Hepatic stellate cell (primary cell): ENCODE measurements at places on chromosomes 4 and X.
A peak's percentile ranks its signal among the peaks of the same experiment; 100 is the strongest.

- DNase-seq, result peak; percentile 17
These were observed 95.9 kb upstream of the RPS6KA3 start for GRCh38 chrX:20362268-20363267.

DNA sequence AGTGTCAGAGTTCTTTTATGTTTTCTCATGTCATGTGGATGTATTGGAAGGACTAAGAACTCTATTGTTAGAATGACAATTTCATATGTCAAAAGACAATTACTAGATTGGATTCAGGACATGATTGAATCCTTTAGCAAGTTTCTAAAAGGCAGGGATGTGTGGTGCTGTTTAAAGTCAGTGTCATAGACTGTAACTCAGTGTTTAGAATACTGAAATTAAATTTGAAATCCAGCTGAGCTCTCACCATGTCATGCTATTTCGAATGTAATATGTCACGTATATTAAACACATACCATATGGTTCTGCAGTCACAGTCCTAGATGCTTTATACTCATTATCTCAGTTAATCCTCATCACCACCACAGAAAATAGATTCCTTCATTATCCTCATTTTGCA, 7.8 kb downstream of the GUCY1B1 start:
- DNase-seq, result no peak

GRCh38 chrX:154458116-154458953, at the start of gene PLXNA3:
TSS of gene PLXNA3 (plus strand) at chrX:154458281. CDS start at chrX:154460184, 1,903 bp downstream.
- peak; percentile 72 for DNase-seq

- no peak for DNase-seq
These were observed 66.9 kb upstream of the NEIL3 start for GRCh38 chr4:177242651-177243286.

GRCh38 chr4:121551881-121552280, 144.9 kb downstream of the ANXA5 start:
- DNase-seq, result no peak

DNA sequence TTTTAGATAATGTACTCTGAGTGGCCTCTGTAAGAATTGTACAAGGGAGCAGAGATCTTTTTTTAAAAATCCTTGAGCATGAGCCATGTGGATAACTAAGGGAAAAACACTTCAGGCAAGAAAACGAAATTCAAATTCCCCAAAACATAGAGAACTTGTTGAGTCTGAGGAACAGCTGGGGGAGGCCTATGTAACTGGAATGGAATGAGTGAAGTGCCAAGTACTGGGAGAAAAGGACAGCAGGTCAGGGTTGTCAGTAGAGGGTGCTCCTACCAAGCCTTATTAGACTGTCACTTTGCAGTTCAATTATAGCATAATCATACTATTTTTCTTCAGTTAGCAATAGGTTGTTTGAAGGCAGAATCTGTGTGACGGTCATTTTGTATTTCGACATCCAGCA, 135.1 kb downstream of the ARHGAP6 start:
- no peak for DNase-seq

DNA sequence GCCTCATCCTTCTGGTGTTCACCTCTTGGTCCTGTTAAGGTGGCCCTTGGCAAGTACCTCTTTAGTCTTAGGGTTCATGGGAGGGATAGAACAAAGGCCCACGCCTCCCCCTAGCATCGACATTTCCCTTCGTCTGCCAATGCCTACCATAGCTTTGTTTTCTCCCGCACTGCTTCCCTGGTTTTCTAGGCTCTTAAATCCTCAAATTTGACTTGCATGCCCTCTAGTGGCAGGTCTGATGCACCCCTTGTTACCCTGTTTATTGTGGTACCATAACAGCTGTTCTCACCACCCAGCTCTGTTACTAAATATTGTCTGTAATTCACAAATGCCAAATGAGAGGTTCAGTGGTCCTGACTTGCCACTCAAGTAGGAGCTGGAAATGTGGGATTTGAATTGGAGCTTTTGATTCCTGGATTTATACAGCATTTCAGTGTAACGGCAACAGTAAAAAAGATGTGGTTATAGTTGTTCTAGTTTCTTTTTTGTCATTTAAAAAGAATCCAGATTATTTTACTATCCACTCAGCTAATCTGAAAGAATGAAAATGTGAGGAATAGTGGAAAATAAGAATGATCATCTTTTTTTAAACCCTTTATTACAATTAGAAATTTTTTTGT, 100.1 kb downstream of the REPS2 start:
- DNase-seq, result peak; percentile 45

DNA sequence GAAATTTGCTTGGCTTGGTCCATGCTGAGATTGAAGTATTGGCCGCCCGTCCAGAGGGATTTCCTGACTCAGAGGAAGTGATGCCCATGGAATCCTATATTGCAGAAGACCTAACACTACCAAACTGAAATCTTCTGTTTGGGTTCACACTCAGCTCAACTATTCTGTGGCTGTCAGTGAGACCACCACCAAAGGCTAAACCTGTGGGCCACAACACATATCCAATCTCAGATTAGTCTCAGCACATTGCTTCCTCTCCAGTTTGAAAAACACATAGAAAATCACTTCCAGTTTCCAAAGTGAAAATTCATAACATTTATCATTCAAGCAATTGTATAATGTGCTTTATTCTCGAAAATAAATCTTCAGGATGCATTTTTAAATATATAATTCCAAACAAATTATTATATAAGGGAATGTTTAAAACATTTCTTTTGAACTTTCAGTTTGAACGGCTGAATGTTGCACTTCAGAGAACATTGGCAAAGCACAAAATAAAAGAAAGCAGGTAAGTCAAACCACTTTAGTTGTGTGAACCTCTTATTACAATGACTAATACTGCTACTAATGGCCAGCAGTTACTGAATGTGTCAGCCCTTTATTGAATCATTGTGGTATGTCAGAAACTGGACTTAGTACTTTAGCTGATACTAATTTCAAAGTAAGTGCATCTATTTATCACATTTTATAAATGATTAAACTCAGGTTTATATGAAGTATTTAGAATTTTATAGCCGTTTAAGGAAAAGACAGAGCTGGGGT, 37.0 kb downstream of the GUCY1A1 start:
- no peak for DNase-seq

- no peak for DNase-seq
These were observed 120.2 kb upstream of the PJA1 start for GRCh38 chrX:69285401-69285877.

DNA sequence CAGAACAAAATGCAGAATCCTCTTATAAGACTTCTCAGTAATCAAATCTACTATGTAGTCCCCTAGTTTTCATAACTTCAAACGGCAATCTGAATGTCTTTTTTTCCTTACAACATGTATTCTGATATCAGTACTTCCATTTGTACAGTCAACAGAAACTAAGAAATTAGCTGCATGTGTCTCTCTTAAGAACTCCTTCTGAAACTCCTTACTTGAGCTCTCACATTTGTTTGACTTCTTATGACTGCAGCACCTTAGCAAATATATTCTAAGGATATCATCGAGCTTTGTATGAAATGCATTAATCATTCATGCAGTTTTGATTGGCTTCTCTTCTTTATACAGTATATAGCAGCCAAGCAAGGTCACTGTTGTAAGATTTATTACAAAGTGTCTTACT, 77.0 kb downstream of the TMEM47 start:
- DNase-seq, result no peak

GRCh38 chrX:56797574-56798338, 68.7 kb downstream of the NBDY start:
- peak; percentile 4 for DNase-seq

DNA sequence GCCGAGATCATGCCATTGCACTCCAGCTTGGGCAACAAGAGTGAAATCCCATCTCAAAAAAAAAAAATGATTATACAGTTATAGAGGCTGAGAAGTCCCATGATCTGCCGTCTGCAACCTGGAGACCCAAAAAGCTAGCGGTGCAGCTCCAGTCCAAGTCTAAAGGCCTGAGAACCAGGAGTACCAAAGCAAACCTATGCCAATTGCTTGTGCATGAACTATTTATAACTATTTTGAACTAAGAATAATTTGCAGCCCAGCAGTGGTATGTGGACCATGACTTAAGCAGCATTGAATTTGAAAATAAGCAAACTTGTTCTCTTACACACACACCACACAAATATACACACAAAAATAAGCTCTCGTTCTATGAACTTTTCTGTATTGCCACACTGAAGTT, 51.8 kb downstream of the TASL start:
- no peak for DNase-seq

GRCh38 chr4:115781528-115782146, 668.2 kb upstream of the NDST4 start:
- DNase-seq, result no peak

DNA sequence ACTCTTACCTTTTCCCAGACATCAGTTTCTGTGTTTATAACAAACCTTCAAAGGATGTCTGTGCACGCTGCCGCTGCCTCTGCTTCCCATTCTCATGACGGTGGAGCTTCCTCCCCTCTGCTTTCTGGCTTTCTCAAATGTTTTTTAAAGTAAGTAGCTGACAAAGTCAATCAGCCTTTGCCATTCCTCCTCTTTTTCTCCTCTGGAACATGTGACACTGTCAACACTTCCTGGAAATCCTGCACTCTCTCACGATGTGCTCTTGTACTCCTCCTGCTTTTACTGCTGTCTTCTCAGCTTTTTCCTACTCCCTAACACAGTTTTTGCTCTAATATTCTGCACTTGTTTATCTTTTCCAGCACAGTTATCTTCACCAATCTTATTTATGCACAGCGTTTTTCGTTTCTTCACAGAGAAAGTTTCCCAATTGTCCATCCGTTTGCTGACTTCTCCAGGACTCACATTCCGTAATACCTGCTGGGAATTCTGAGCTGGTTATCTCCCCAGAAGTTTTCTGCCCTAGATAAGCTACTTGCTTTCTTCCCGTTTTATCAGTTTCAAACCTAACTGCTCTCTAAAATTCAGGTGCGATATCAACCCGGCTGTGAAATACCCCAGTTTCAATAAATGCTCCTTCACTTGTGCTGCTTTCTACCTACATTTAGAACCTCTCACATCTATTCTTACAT, 465.6 kb upstream of the AGA start:
- DNase-seq, result no peak

DNA sequence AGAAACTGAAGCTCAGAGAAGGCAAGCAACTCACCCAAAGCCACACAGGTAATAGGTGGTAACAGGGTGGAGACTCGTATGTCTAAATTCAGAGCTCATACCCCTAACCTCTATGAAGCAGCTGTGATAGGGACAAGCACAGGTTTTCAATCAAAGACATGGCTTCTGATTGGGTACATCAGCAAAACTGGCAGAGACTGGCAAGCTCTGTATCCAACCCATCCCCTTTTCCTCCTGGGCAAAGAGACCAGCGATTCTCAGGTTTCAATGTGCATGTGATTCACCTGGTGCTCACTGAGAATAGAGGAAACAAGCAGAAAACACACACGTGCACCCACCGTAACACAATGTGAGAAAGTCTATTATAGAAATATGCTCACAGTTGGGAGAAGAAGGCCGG, 153.0 kb downstream of the SMIM20 start:
- no peak for DNase-seq

DNA sequence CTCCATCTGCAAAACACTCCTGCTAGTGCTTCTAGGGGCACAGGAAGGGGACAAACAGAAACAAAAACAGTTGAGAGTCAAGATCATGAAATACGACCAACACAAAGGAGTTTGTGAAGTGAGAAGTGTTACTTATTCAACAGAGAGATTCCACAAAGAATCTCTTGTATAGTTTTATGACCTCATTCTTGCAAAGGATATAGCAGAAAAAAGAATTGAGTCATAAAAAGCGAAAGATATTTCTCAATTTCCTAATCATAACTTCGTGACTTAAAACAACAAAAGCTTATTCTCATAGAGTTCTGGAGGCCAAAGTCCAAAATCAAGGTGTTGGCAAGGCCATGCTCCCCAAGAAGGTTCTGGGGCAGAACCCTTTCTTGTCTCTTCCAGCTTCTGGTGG, 40.7 kb downstream of the TIGD4 start:
- DNase-seq, result no peak

- no peak for DNase-seq
These were observed 11.7 kb downstream of the OTUD4 start for GRCh38 chr4:145168581-145169187.

- no peak for DNase-seq
These were observed 39.6 kb upstream of the MBTPS2 start for GRCh38 chrX:21799767-21800166.

DNA sequence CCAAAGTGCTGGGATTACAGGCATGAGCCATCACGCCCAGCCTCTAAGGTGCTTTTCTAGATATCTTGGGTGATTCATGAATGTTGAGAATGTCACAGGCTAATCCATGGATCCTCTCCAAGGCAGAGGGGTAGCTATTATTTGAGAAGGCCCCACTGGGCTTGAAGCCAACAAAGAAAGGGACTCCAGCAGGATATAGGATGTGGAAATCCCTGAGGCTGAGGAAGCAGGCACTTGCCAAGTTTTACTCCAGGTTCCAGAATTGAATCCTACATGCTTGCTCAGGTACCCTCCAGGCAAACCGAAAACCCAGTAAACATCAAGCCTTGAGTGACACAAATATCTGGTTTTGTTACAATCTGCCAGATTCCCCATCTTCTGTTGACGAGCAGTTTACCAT, 15.8 kb downstream of the NLGN3 start:
- no peak for DNase-seq

DNA sequence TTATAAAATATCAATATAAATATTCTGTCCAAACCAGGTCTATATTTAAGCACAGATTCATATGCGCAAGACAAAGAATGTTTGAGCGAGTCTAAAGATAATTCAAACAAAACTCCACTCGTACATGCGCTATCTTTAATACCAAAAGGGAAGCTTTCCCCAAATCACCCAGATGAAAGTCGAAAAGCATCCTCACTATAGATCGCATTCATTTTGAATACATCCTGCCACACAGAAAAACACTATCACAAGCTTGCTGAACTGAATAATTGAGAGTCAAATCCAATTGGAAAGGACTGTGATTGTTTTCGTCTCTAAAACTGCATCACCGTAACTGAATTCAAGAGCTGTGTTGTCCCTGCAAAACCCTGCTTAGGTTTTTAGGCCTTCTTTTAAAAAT, 685 bp downstream of the TASL start:
- no peak for DNase-seq

DNA sequence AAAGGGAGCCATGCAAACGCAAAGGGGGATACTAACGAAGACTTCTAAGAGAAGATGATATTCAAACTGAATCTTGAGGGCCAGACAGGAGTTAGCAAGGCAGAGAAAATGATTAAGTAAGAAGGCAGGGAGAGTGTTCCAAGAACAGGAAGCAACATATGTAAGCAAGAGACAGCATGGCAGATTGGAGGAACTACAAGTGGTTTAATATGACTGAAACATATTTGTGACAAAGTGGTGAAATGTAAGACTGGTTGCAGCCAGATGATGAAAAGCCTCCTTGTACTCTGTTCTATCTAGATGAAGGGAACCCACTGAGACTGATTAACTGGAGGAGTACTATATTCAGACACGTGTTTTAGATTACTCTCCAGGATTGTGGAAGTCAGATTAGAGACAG, 116.6 kb upstream of the DIAPH2 start:
- DNase-seq, result no peak

- peak; percentile 5 for DNase-seq
These were observed 425.2 kb upstream of the FTHL17 start for GRCh38 chrX:31497086-31497485.

- no peak for DNase-seq
These were observed 69.7 kb downstream of the REELD1 start for GRCh38 chr4:146283758-146284651.

GRCh38 chrX:50000937-50001542, 78.6 kb downstream of the CLCN5 start:
- DNase-seq, result no peak

GRCh38 chr4:107151173-107151572, 115.1 kb upstream of the DKK2 start:
- DNase-seq, result no peak

- no peak for DNase-seq
These were observed at the start of gene ZDHHC15 for GRCh38 chrX:75522565-75523431. TSS of gene ZDHHC15 (minus strand) at chrX:75523037. CDS start at chrX:75523024, 13 bp downstream.

- no peak for DNase-seq
These were observed 13.7 kb downstream of the OCRL start for GRCh38 chrX:129553619-129554288.
